Stimulated activated CD8-positive, alpha-beta memory T cell treated with anti-CD3 and anti-CD28 coated beads, Interleukin-15, amount 100 ng/mL, for 24 hours (primary cell): ENCODE measurements at places on chromosomes 1 and 21.

DNA sequence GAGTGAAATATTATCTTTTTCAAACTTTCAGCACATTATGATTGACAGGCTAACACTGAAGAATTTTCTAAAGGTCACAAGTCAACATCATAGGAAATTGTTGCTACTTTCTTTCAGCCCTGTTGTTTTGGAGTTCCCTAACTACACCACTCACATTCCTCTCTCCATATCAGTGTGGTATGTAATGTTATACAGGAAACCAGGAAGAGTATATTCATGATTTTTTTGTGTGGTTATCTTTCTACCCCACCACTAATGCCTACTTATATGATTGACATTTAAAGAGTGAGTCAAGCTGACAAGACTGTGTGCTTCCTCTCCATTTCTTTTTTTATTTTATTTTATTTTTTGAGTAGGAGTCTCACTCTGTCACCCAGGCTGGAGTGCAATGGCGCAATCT, 47.8 kb upstream of the PRDM2 start:
- no peak for DNase-seq

- no peak for DNase-seq
Measured at GRCh38 chr1:33971018-33971710, 107.3 kb downstream of the HMGB4 start.

GRCh38 chr1:209155546-209155945, 428.0 kb upstream of the CAMK1G start:
- no peak for DNase-seq

DNA sequence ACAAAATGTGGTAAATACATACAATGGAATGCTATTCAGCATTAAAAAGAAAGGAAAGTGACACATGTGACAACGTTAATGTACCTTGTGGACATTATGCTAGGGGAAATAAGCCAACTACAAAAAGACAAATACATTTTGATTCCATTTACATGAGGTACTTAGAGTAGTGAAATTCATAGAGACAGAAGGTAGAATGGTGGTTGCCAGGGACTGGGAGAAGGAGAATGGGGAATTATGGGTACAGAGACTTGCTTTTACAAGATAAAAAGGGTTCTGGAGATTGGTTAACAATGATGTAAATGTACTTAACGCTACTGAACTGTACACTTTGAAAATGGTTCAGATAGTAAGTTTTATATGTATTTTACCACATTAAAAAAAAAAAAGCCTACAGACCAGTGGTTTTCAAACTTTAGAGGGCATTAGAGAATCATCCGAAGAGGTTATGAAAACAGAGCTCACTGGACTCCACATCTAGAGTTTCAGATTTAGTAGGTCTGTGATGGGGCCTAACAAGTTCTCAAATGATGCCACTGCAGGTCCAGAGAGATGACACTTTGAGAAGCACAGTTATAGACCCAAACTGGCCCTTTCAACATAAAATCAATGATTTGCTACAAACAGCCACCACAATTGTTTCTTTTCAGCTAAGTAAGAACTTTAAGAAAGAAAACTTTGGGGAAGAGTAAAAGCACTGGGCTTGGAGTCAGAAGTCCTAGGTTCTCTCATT, 9.6 kb upstream of the ADCY10 start:
- DNase-seq, result no peak

GRCh38 chr1:24276791-24277190, 42.4 kb upstream of the GRHL3 start:
- no peak for DNase-seq

GRCh38 chr1:23460519-23460918, 23.5 kb downstream of the ASAP3 start:
- no peak for DNase-seq

- DNase-seq, result no peak
Measured at GRCh38 chr1:78464449-78464891, 26.3 kb upstream of the PTGFR start.
